ENCODE measurements at places on chromosomes 6 and 20.
A peak's percentile ranks its signal among the peaks of the same experiment; 100 is the strongest.

GRCh38 chr20:59003836-59004492 lies 3.1 kb downstream of the CTSZ start:
- no peak for DNase-seq

GRCh38 chr6:18441251-18441979 lies 54.3 kb downstream of the RNF144B start:
- DNase-seq = no peak

GRCh38 chr6:139378882-139379341 lies 4.5 kb upstream of the CITED2 start:
- no peak for DNase-seq

DNA sequence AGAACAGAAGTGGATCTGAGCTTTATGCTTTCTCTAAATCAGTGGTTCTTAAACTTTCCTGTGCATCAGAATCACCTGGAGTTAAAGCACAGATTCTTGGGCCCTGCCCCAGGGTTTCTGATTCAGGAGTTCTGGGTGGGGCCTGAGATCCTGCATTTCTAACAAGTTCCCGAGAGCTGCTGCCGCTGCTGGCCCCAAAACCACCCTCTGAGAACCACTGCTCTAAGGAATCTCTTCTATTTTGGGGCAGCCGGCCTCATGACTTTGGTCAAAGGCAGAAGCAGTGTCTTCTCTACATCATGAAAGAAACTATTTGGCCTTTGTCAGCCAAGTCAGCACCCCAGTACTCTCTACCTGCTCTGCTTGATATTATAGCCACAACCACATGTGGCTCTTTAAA lies 42.1 kb upstream of the RIN2 start:
- no peak for DNase-seq

DNA sequence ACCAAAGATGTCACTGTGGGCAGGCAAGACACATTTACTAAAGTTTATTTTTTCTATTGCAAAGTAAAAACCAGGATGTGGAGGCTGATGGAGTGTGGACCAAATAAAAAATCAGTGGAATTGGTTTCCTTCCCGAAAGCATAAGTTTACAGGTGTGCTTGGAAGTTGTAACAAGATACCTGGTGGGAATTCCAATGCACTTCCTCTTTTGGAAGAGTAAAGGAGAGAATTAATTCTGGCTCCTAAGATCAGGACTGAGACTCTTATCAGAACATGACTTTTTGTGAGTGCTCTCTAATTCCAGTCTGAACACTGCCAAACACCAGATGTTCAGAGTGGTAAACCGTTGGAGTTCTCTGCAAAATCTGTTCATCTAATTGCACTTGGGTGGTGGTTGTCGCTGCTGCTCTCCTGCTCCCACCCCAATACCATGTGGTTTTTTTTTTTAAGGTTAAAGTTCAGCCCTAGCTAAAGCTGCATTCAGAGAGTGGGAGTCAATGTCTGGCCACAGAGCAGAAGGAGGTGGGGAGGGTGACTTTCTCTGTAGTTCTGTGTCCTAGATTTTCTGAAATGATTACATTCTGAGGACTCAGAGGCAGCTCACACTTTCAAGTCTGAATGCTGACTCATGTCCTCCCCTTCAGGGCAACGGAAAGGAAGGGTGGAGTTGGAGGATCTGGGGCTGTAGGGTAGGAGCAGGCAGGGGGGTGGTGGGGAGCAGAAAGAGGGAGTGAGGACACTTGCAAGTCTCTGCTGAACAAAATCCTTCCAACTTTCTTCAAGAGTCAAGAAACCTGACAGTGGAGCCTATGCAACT lies 275.8 kb upstream of the PRDM1 start:
- DNase-seq = no peak

- DNase-seq = no peak
Measured at GRCh38 chr6:65627015-65627414, 80.0 kb downstream of the EYS start.

DNA sequence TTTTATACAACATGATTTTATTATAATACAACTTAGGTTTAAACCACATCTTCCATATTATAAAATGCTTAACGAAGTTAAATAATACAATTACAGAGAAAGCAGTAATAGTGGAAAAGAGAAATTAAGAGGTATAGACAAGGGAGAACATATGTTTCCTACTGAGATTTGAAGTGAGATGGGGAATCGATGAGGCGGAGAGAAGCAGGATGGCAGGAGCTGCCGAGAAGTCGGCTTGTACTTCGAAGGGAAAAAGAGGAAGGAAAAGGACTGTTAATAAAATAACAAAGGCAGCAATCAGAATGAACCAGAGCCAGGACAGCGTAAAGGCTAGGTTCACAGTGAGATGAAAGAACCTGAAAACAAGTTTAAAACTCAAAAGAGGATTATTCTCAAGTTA lies 15.4 kb downstream of the FBXL4 start:
- no peak for DNase-seq

DNA sequence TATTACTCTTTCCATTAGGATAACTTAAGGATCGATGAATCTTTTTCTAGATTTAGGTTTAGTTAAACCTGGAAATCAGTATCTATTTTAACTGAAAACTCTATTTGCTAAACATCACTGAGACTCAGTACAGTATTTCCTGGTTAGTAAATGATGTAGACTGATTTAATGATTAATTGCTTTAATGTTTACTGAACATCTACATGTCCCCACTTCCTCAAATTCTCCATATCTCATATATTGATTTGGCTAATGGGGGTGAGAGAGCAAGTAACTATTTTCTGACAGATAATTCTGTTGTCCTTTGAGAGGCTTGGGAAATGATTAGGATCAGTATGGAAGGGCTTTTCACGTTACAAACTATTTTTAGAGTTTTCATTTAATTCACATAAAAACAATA lies 10.3 kb downstream of the MKKS start:
- DNase-seq = no peak

- DNase-seq = no peak
Measured at GRCh38 chr6:37017606-37018197, 12.2 kb downstream of the FGD2 start.

DNA sequence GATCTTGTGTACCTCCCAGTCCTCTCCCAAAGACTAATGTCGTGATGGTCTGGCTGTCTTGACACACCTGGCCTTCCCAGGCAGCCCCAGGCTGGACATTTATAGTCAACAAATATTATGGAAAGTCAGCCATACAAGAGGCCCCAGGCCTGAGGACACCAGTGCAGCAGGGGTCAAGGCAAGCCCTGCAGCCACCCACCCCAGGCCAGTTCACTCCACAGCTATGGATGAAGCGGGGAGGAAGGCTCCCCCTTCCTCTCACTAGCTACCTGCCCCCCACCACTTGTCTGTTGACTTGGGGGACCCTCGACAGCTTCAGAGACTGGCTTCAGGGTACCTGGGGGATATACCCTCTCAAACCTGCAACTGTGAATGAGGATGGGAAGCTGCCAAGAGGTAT lies 132.1 kb downstream of the MRPL14 start:
- DNase-seq = no peak

DNA sequence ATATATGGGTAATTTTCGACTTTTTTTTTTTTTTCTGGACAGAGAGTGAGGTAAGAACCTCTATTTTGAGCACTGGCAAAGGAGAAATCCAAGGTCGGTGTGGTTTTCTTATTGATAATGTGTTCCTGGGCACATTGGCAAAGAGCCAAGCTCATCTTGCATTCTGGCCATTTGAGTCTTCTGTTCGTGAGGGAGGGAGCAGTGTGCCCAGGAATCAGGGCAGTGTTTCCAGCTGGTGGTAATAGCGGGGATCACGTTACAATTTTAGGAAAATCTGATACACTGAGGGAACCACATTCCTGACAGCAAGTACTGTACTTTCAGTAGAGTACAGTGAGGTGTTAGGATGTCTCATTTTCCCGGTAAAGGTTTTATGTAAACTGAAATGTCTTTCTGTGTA lies 442.3 kb upstream of the MAP3K7 start:
- peak; percentile 1 for DNase-seq

DNA sequence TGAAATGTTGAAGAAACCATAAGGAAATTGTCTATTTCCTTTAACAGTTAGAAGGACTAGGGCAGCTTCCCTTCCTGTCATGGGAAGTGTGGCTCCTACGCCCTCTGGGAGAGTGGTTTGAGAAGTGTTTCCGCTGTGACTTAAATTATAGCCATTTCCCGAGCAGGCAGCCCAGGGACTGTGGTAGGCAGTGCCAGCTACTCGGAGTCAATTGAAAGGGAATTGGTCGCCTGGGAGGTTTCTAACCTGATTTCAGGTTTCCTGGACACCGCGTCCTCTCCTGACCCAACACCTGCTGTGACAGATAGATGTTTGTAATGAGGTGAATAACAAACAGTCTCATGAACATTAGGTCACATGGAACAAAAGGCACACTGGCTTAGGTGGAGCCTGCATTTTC lies 256.1 kb upstream of the PLCB4 start:
- no peak for DNase-seq

DNA sequence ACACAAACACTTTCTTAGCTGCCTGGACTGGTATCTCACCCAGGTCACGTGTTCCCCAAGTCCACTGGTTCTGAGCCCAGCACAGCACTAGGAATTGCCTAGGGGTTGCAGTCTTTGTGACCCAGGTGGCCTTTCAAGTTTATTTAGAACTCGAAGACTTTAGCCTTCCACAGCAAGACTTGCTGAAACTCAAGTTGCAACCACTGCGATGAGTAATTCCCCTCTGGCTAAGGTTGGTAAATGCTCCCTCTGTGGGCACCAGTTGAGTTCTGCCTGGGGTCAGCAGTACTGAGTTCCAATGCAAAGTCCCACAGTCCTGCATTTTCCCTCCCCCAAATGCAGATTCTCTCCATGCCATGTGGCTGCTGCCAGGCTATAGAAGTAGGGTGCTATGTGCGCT lies 77.6 kb upstream of the MOCS1 start:
- DNase-seq = no peak

- no peak for DNase-seq
Measured at GRCh38 chr20:12161734-12162133, 244.0 kb downstream of the BTBD3 start.

- no peak for DNase-seq
Measured at GRCh38 chr6:167276772-167277533, 14.2 kb upstream of the UNC93A start.

DNA sequence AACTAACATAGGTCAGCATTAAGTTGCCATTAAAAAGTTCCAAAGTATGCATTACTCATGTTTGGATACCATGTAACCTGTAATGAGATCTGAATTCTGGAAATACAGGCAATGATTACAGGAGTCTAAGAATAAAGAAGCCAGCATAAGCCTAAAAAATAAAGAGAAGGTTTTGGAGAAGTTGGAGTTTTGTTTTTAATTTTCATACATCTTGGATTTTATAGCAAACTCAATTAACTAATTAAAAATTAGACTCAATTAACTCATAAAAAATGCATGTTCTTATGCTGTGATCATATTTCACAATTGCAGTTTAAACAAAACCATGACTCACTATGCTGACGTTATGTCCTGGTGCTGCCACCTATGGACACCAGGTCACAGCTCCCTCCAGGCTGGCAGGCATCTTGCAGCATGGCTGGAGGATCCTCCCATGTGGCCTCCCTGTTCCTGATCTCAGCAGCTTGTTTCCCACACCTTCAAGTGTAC lies 648.8 kb upstream of the AGPAT4 start:
- peak; percentile 22 for DNase-seq

DNA sequence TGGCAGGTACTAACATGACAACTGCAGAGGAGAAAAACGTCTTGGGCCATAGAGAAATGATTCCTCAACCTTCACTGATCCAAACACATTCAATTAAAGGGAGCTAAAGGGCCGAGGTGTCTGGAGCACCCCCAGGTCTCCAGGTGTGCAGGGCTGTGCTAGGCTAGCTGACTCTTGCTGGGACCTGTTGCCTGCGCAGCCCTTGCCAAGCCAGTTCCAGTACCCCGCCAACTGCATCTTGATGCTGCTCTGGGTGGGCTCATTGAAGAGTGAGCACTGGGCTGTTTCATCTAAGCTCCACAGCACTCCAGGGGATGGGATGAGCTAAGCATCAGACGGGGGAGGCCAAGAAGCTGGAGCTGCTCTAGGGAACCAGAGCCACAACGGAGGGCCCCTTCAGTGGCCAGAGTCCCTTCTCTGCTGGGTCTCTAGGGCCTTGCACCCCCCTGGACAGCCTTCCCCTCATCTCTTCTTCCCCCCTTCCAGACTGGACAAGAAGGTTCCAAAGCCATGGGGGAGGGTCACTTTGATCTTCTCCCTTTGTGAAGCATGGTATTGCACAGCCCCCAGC lies 15.9 kb downstream of the LEMD2 start:
- DNase-seq = no peak

- DNase-seq = no peak
Measured at GRCh38 chr6:40066372-40066771, 132.1 kb upstream of the MOCS1 start.

DNA sequence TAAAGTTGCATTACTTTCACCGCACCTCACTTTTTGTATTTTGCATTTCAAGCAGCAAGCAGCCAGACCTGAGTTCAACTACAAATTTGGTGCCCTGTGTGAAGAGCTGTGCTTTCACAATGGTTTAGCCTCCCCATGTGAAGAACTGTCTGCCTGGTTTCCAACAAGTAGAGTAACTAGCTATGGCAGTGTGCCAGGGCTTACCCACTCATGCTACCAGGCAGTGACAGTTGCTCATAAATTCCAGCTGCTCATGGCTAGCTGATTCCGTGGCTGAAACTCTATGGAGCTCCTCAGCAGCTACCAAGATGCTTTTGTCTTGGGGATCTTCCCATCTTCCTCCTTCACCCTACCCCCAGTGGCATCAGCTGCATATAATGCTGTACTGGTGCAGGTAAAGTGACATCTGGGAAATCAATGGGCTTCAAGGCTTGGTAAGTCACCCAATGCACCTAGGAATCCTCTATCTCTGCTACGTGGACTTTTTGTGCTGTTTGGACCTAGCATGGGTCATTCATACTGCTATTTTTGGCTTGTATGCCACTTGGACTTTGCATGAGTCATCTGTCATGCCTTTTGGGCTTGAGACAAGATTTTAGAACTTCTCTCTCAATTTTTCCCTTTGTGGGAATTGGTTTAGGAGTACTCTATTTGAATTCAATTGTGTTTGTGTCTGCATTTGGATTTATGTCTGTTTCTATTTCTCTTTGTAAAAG lies 176.5 kb upstream of the GJE1 start:
- no peak for DNase-seq

GRCh38 chr6:159430323-159430722 lies 261.1 kb downstream of the FNDC1 start:
- DNase-seq = no peak

GRCh38 chr6:105900125-105900937 lies 185.8 kb upstream of the PRDM1 start:
- no peak for DNase-seq

GRCh38 chr6:89828988-89829471 lies 650 bp upstream of the CASP8AP2 start:
- no peak for DNase-seq

DNA sequence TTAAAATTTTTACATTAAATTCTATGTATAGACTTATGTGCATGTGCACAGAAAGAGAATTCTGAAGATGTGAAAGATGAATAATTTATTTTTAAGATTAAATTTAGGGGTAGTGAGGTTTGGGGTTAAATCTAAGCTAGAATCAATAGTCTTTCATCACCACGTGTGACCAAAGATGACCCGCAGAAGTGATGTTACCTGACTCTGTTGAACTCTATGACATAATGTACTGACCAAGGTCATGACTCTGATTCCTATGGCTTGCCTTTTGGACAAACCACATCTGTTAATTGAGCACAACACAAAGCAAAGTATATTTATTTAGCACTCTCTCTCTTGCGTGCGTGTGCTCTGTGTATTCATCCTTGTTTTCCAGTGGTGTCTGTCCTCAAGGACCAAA lies 150.6 kb downstream of the BACH2 start:
- no peak for DNase-seq

- no peak for DNase-seq
Measured at GRCh38 chr20:5156675-5157448, 30.1 kb downstream of the CDS2 start.

Data from hypothalamus (tissue), 51 donors.